ENCODE measurements at places on chromosomes 11 and 22.

DNA sequence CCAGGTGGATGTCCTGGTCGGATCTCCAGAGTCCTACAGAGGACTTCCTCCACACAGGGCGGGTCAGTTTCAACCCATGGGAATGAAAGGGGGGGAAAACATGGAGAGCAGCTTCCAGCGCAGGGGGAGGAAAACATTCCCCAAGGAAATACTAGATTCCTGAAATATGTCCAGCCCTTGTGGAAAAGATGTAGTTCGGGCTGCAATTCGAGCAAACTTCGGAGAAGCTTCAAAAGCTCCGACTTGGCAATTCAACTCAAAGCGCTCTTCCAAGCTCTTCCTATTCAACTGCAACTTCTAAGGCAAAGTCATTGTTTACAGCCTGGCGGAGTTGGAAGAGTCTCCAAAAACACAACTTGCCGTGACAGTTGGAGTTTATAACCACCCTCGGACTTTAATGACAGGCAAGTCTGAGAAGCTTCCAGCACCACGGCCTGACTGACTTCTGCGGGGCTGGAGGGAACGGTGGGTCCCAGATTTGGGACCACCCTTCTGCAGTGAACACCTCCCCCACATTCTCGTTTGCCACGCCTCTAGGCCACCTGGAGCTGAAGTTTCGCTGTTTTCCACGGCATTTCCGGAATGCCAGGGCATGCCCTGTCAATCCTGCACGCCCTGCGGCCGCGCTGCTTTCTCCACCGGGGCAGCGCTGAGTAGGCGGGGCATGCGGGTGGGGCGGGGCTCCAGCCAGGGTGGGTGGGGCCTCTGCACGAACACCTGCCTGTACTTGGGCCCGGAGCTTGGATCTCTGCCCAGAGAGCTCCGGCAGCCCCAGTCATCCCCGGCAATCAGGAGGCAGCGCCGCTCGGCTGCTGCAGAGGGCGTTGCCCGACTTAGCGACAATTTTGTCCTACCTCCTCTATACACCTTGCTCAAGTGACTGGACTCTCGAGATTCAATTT, 49.0 kb upstream of the BIRC3 start:
- peak; percentile 67 for DNase-seq

DNA sequence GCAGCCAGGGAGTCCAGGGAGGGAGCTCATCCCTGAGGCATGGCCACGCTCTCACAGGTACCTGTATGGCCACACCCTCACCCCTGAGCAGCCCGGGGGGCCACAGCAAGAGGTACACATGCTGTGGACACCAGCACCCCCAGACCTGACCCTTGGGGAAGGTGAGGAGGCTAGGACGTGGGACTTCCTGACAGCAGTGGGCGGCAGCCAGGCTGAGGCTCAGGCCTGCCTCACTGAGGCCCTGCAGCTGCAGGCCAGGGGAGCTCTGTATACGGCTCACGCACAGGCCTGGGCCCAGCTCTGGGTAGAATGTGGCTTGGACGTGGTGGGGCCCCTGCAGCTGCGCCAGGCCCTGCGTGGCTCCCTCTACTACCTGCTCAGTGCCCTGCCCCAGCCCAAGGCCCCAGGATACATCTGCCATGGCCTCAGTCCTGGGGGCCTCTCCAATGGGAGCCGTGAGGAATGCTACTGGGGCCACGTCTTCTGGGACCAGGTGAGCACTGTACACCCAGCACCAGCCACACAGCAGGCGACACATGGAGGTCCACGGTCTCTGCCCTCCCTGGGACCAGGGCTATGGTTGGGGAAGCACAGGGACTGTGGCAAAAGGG, 1.8 kb downstream of the PGGHG start:
- no peak for DNase-seq

GRCh38 chr22:21762712-21763581, 27.4 kb upstream of the YPEL1 start:
- peak; percentile 47 for DNase-seq

GRCh38 chr22:37334461-37334858, 52.2 kb downstream of the CYTH4 start:
- DNase-seq: no peak

GRCh38 chr11:61577383-61578118, 3.3 kb downstream of the SYT7 start:
- no peak for DNase-seq

- no peak for DNase-seq
Measured at GRCh38 chr22:22404598-22405284, 103.8 kb downstream of the ZNF280B start.

Measured in stimulated activated CD4-positive, alpha-beta T cell treated with anti-CD3 and anti-CD28 coated beads, Interleukin-12 subunit alpha, Interleukin-12 subunit beta, amount 100 ng/mL, for 48 hours (primary cell).